ENCODE measurements at places on chromosomes 7 and 10.

GRCh38 chr10:88080213-88080612 is 216.8 kb downstream of the PTEN start:
- no peak for DNase-seq

DNA sequence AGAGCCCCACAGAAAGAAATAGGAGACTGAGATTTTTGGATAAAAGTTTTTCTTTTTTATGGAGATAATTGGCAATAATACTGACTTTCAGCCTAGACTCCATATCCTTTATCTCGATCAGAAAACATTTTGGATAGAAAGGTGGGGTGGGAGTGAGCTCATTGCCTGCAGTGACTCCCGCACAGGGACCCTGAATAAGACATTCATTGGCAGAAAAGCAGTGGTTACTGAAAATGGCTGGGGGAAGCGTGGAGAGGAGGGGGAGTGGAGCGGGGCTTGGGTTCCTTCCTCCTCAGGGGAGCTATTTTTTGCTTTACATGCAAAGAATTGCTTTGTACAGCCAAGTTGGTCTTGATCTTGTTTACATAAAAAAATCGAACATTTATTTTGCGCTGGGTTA is 90.4 kb upstream of the BMPER start:
- no peak for DNase-seq

DNA sequence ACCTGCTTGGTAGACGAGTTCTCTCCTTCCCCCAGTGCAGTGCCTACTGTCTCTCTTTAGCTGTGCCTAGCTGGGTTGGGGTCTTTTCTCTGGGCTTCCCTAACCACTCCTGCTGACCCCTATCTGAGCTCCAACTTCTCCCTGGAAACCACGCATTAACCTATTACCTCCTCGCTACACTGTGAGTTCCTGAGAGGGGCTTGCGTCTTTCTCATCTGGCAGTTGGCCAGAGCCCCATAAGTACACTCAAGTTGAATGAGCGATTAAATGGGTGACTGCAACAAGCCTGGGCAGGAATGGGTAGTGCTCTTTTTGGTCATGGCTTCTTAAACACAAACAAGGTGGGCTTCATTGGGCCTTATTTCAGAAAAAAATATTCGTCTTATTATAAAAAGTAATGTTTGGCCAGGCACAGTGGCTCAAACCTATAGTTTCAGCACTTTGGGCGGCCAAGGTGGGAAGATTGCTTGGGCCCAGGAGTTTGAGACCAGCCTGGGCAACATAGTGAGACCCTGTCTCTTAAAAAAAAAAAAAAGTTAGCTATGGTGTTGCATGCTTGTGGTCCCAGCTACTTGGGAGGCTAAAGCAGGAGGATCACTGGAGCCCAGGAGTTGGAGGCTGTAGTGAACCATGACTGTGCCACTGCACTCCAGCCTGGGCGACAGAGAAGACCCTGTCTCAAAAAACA is 41.4 kb downstream of the SYPL1 start:
- no peak for DNase-seq

GRCh38 chr10:11236234-11236633 is 218.6 kb downstream of the CELF2 start:
- no peak for DNase-seq

DNA sequence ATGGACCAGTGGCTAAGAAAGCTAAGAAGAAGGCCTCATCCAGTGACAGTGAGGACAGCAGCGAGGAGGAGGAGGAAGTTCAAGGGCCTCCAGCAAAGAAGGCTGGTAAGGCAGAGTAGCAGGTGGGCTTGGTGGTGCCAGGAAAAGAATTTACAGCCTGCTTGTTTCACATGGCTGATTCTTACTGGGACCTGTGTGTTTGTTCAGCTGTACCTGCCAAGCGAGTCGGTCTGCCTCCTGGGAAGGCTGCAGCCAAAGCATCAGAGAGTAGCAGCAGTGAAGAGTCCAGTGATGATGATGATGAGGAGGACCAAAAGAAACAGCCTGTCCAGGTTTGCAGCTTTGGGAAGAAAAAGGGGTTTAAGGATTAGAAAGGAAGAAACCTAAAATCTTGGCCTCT is 5.0 kb downstream of the NOLC1 start:
- no peak for DNase-seq

GRCh38 chr7:75721426-75721825 is 17.3 kb downstream of the HIP1 start:
- DNase-seq, result no peak

DNA sequence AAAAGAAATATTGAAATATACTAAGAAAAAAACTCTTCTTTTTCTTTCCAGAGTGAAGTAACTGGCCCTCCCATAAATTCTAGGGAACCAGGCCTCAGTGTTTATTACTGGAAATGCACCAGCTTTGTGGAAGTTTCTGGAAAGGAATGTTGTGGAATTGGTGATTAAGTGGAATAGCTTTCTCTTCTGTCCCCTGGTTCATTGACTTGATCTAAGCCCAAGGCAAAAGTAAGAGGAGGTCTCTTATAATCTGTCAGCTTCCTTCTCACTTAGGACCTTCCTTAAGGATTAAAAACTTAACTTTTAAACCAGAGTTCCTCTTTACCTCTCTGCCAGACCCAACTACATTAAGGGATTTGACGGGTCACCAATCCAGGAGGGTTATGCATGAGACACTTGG is 266.2 kb downstream of the SLC25A13 start:
- DNase-seq, result no peak

DNA sequence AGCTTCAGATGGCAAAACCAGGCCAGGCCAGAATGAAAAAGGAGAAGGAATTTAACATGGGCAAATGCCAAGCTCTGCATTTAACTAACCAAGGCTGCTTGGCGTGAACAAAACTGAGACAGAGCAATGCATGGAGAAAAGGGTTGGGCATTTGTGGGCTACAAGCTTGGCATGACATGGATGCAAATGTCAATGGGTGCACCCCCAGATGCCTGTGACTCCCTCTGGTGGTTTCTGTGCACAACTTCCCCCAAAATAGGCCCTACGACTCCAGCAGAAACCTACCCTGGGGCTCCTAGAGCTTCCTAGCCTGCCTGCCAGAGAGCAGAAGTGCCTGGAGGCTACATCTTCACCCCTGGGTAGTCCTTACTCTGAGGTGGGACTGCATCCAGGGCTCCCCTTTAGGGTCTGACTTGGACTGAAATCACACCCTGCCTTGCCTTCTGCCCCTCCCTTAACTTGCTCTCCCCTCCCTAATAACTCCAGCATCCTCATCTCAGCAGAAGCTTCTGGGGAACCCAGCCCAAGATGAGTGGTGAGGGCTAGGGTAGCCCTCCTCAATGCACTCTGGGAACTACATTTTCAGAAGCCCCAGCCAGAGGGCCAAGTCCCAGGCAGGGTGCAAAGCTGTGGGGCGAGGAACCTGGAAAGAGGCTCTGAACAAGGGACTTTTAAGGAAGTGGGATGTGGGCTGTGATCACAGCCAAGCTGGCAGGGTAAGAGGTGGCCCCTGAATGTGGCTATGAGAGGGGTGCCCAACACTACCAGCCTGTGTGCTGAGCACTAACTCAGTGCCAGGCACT is 11.3 kb downstream of the GPRIN2 start:
- no peak for DNase-seq

DNA sequence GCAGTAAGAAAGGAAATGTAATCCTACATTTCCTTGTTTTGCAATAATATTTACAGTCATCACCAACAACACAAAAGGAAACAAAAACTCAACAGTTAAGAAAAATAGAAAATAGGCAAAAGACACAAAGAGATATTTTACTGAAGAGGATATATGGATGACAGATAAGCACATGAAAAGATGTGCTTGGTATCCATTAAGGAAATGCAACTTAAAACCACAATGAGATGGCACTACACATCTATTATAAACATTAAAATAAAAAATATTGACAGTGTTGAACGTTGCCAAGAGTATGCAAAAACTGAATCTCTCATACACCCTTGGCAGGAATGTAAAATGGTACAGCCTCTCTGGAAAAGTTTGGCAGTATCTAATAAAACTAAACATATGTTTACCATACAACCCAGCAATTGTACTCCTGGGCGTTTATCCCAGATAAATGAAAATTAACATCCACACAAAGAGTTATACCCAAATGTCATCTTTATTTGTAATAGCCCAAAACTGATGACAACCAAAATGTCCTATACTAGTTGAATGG is 5.4 kb downstream of the CEP41 start:
- no peak for DNase-seq

- DNase-seq, result no peak
Observed at GRCh38 chr7:26390016-26390415, 98.4 kb downstream of the SNX10 start.

GRCh38 chr7:139078399-139078798 is 31.1 kb downstream of the ZC3HAV1 start:
- no peak for DNase-seq

DNA sequence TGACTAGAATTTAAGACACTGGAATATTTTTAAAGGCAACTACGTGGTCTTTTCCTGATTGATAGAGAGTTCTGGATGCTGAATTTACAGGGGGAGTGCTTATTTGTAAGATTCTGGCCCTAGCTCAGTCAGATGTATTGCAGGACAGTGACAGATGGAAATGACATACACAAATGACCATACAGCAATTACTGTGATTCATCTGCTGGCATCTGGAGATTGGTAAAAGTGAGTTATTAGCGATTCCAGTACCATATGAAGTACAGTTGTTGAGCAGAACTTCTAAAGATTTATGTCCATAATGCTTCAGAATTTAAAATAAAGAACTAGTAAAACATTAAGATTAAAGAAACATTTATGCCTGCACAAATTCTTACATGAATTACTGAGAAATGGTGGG is 243.2 kb downstream of the CRPPA start:
- DNase-seq, result no peak

DNA sequence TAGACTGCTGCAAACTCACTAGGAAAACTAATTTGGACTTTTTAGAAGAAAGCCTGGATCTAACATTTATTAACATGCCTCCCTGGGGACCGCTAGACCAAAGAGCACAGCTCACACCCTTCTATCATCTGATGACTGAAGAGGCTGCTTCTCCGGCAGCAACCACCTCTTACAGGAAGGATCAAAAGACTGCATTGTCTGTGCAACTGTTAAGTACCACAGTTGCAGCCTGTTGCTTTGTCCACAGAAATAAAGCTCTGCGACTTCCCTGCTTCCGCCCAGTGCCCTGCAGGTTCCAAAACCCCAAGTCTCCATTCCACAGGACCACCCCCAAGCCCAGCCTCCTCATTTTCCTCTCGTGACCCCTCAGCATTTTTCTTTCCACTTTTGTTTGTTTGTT is 14.0 kb upstream of the PODXL start:
- no peak for DNase-seq

All from endothelial cell (in vitro differentiated cells).